ENCODE measurements at places on chromosomes 1 and 21. TPM values are rescaled to one million over a fixed set of nuclear protein-coding genes. Genes with fewer than 3 reads are reported as not detected.
A peak's percentile ranks its signal among the peaks of the same experiment; 100 is the strongest.

- DNase-seq, result no peak
Measured at GRCh38 chr1:160159846-160160245, 8.4 kb downstream of the ATP1A4 start.

GRCh38 chr1:241976229-241976628 lies 18.7 kb downstream of the BECN2 start:
- DNase-seq, result no peak

DNA sequence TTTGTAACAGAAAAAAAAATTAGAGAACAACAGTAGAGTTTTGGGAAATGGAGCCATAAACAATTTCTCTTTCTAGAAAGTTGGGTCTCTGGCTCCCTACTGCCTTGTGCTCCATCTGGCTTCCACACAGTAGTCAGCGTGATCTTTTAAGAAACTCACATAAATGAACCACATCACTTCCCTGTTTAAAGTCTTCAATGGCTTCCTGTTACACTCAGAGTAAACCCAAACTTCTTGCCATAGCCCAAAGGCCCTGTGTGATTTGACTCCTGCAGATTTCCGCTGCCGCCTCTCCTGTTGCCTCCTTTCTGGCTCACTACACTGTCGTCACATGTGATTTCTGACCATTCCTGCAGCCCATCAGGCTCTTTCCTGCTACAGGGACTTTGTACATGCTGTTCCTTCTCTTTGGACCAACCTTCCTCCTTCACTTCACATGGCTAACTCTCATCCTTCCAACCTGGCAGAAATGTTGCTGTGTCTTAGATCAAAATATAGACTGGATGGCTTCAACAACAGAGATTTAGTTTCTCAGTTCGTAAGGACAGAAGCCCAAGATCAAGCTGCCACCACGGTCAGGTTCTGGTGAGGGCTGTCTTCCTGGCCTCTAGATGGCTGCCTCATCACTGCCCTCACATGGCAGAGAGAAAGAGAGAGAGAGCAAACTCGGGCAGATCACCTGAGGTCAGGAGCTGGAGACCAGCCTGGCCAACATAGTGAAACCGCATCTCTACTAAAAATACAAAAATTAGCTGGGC lies 34.0 kb downstream of the OPRD1 start:
- DNase-seq, result peak; percentile 50

DNA sequence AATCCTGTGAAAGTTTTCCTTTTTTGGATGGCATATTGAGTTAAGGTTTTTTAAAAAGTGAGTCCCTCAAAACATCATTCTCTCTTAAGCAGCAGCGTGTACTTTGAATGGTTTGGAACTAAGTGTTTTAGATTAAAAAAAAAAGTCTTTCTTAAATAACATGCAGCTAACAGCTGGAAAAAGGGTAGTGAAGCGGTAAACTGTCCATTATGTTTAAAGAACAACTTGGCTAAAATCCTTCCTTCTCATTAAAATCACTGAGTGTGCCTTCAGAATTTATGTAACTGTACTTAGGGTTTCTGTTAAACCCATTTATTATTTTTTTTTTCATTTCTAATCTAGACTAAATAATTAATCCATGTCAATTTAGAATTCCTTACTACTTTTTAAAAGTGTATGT lies 254.2 kb upstream of the ADAMTS5 start:
- DNase-seq, result no peak

DNA sequence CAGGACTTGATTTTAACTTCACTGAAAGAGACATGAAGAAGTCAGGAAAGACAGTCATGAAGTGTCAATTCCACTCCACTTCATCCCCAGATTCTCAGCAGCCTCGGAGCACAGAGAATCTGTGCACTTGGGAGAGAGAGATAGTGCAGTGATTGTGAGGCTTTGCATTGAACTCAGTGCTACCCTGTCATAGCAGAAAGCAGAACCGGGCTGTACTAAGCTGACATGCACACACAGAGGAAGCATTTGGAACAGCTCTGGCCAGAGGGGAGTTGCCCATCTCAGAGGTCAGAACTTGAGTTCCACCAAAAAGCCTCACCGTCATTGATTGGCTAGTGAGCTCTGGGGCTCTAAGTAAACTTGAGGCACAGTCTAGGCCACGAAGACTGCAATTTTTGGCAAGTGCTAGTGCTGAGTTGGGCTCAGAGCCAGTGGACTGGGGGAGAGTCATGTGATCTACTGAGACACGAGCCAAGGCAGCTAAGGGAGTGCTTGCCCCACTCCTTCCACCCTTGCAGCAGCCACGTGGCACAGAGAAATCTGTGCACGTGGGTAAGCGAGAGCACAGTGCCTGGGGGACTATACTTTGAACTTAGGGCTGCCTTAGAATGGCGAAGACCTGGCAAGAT lies 810.2 kb upstream of the ADAMTS5 start:
- DNase-seq, result no peak

- no peak for DNase-seq
Measured at GRCh38 chr1:10713614-10714013, 82.8 kb downstream of the CASZ1 start.

GRCh38 chr1:230237009-230237370 lies 170.0 kb downstream of the GALNT2 start:
- DNase-seq, result no peak

DNA sequence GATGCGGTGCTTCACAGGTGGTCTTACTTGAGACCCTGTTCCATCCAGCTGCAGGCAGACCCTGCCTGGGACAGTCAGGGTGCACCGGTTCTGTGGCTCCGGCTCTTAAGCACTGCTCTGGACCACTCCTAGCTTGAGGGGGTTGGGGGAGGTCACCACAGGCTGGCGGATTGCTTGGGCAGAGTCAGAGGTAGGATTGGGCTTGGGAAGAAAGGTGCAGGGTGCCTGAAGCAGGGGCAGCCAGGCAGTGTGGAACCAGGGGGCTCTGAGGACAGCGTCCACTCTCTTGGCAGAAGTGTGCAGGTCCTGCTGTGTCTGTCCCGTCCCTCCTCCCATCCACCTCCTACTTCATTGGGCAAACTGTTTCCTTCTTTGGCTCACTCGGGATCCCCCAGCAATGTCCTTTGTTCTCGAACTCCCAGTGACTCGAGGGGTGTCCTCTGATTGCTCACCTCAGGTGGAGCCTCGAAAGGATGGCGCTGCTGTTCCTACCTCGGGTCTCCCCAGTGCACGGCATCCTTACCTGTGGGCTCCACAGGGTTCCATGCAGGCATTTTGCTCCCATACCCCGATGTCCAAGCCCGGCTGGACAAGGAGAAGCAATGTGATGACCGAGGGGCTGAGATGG lies 1.7 kb downstream of the PDXK start:
- DNase-seq, result no peak

Gene VPS13D
- 20.6 TPM for total RNA-seq

Gene CLEC20A
- total RNA-seq, result not detected

Gene OLFML3
- not detected for total RNA-seq

Gene ANGPTL1
- total RNA-seq, result not detected

Gene SERTAD4
- not detected for total RNA-seq

Gene TM2D1
- total RNA-seq, result 20.8 TPM

Gene FCN3
- total RNA-seq, result not detected

Gene CASQ1
- total RNA-seq, result not detected

All from activated CD4-positive, alpha-beta T cell treated with anti-CD3 and anti-CD28 coated beads for 36 hours (primary cell).